Liver (tissue), 10 donors: ENCODE measurements at places on chromosomes 13 and 19.

DNA sequence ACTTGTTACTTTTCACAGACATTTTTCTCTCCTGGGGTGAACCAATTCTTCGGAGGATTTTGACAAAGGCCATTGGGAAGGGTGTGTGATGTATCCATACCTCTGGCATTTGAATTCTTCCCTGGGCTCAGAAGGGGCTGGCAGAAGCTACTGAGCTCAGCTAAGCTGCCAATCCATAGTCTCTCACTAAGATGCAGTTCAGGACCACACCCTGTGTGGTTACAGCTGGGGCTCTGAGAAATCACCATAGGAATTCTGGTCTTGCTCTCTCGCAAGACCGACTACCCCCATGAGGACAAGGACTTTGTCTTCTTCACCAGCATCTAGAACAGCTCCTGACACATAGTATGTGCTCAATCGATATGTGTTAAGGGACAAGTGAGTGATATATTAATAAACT lies 6.0 kb downstream of the C13orf42 start:
- DNase-seq, result no peak

- DNase-seq, result peak; percentile 93
Measured at GRCh38 chr19:13102666-13103580, at the start of gene LYL1. LYL1 (minus strand) TSS chr19:13102858; CDS start chr19:13101171, 1,687 bp downstream.

- no peak for DNase-seq
Measured at GRCh38 chr19:2491130-2491801, 15.3 kb downstream of the GADD45B start.

DNA sequence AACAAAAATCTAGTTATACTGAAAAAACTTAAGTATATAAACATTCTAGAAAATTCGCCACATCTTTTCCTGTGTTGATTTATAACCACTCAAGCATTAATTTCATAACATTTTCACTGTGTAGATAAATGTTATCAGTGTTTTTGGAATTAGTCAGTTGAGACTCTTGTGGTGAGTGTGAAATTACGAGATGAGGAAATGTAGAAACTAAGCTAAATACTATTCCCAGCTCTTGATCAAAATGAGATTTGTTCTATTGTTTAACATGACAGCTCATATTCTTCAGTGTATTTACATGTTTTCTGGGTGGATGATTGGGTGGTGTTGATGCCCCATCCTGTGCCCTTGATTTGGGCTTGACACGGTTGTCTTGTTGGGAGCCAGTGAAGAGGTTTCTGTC lies 406.8 kb downstream of the DACH1 start:
- no peak for DNase-seq

GRCh38 chr13:79735228-79735627 lies 254.3 kb downstream of the NDFIP2 start:
- no peak for DNase-seq

- DNase-seq, result no peak
Measured at GRCh38 chr19:34589730-34590129, 87.2 kb downstream of the SCGB2B2 start.

DNA sequence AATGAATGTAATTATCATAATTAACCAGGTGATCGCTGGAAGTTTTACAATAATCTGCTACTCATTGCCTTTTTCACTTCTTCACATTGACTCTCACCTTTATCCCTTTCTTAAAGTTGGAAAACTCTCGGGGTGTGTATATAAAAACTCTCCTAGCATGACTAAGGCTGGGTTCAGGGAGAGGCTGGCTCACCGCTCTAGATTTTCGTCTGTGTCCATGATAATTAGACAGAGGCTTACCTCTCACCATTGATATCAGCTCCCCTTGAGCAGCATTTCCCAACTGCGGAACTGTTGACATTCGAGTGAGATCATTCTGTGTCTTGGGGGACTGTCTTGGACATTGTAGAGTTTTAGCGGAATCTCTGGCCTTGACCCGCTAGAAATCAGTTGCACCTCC lies 39.4 kb downstream of the NFIX start:
- no peak for DNase-seq
